Stimulated activated CD8-positive, alpha-beta memory T cell treated with anti-CD3 and anti-CD28 coated beads, Interleukin-7, amount 100 ng/mL, for 1 hour (primary cell): ENCODE measurements at places on chromosomes 11 and 22.

DNA sequence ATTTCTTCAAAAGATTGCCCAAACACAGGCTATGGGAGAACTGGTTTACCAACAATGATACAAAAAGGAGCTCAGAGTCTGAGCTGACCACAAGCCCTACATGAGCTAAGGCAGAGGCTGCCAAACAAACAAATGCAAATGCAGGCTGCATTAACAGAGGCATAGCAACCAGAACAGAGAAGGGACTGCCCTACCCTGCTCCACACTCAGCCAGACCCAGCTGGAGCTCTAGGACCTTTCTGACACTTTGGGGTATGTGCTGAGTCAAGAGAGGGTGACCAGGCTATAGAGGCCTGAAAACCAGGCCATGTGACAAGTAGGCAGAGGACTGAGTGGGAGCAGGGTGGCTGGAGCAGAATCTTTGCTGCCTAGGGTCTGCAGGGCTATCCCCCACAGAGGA, 17.8 kb upstream of the P2RY2 start:
- DNase-seq: no peak

DNA sequence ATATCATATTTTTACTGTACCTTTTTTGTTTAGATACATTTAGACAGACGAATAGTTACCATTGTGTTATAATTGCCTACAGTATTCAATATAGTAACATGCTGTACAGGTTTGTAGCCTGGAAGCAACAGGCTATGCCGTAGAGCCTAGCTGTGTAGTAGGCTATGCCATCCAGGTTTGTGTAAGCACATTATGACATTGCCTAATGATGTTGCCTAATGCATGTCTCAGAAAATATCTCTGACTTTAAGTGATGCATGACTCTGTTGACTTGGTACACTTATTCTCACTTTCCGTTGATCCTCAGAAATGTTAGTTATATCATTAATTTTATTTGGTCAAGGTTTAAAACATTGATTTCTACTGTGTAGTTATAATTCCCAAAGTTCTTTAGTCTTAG, 39.9 kb downstream of the OR2AT4 start:
- DNase-seq: no peak

- DNase-seq: no peak
These were observed 17.3 kb upstream of the OOSP4B start for GRCh38 chr11:59999691-60000090.

GRCh38 chr11:31802609-31802989, 8.5 kb downstream of the PAX6 start:
- no peak for DNase-seq

- DNase-seq: no peak
These were observed 75.9 kb upstream of the LMO1 start for GRCh38 chr11:8339592-8340022.

GRCh38 chr11:95269036-95269819, 38.2 kb upstream of the SESN3 start:
- no peak for DNase-seq

DNA sequence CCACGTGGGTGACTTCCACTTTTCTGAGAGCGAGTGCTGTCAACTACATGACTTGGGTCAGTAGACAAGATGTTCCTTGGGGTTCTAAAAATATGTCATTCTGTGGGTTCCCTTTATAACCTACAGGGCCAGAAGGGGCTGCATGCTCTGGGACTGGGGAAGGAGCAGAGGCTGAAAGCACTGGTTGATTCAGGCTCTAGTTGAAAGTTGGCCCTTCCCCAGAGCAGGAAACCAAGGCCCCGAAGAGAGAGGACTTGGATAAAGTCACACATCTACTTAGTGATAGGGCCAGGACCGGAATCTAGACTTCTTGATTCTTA, 9.9 kb downstream of the ADAMTS15 start:
- DNase-seq: no peak

- DNase-seq: no peak
These were observed 20.2 kb downstream of the MYBPC3 start for GRCh38 chr11:47332303-47332711.

DNA sequence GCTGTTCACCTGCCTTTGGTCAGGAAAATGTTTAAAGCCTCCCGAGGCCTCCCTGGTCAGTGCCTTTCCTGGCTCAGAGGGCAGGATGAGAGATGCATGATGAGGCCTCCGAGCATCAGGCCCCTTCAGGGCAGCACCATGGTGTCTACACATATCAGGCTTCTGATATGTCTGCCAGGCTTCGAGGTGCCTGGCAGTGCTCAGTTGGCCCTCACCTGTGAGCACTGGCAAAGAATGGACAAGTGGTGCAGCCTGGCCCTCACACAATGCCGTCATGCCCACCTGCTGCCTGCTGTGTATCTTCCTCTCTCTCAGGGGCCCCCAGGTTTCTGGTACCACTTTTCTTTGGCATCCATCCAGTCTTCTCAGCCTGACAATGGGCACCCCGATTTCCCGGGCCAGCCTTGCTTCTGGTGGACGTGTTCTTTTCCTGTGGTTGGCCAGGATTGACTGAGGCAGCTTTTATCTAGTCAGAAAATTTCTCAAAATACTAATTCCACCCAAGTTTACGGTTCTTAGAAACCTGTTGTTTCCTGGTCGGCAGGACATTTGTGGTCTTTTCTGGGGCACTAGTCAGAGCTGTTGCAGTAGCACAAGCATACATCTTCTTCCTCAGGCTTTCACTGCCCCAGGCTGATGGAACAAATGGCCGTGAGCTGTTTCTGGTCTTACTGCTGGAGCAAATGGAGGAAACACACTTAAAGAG, 76.8 kb upstream of the SUSD2 start:
- DNase-seq: no peak

GRCh38 chr11:20251496-20251895, 91.2 kb upstream of the DBX1 start:
- DNase-seq: no peak

DNA sequence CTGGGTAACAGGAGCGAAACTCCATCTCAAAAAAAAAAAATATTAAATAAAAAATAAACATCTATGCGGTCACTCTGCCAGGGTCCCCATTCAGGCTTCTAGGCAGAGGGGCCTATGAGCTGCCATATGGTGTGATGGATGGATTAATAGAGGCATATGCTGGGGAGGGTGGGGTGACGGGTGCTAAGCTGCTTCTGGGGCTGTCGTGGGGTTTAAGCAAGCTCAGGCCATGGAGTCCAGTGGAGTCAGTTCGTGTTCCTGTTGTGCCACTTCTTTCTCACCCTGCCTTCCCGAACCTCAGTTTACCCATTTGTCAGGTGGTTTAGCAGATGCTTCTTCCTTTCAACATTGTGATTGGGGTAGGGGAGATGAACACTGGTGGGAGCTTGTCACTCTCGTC, 9.0 kb upstream of the GRAMD4 start:
- no peak for DNase-seq

DNA sequence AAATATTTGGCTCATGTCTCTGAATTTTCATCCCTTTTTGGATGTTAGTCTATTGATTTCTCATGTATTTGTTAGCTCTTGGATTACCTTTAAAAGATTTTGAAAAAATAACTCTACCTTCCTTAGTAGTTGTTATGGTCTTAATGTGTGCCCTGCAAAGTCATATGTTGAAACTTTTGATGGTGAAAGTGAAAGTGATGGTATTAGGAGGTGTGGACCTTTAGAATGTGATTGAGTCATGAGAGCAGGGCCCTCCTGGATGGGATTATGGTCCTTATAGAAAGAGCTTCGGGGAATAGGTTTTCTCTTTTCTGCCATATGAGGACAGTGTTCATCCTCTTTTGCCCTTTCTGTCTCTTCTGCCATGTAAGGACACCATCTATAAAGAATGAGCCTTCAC, 33.6 kb upstream of the MPPED2 start:
- no peak for DNase-seq

DNA sequence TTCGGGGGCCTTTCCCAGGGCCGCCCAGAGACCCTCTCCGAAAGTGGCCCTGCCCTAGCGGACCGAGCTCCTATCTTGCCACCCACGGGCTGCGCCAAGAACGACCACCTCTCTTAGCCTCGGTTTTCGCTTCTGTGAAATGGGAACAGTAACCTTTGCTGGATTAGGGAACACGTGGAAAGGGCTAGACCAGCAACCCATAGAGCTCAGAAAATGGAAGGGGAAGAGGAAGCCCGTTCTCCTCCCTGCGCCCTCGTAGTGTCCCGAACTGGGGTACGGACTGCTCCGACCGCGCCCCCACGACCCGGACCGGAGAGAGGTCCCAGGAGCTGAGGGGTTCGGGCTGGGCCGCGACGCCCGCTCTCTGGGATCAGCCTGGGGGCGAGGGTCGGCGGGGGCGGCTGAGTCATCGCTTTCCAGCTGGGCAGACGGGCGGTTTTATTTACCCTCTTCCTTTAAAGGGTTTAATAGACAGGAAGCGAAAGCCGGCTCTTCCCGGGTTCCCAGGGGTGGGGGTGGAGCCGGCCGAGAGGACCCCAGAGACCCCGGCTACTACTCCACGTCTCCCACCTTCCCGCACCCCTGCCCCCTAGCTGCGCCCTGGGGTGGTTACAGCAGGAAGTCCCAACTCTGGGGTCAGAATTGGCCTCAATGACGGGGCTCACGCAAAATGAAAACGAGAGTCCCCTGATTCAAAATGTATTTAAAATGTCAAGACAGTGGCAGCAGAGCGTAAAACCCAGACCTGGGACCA, 907 bp upstream of the PHLDA2 start:
- no peak for DNase-seq

DNA sequence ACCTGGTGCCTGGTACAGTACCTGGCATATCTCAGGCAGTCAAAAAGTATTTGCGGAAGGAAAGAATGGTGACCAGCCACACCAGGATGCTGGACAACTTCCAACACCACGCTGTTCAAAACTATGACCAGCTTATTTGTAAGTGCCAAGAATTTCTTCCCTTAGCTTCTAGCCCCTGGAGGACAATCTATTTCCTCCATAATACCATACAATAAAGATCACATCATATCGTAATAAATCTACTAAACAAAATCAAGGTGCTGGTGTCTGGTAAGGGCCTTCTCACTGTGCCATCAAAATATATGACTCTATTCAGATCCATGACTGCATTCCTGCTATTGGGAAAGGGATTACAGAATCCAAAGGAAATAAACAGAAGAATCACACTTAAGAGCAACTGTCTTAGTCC, 51.5 kb downstream of the ALG9 start:
- DNase-seq: no peak

DNA sequence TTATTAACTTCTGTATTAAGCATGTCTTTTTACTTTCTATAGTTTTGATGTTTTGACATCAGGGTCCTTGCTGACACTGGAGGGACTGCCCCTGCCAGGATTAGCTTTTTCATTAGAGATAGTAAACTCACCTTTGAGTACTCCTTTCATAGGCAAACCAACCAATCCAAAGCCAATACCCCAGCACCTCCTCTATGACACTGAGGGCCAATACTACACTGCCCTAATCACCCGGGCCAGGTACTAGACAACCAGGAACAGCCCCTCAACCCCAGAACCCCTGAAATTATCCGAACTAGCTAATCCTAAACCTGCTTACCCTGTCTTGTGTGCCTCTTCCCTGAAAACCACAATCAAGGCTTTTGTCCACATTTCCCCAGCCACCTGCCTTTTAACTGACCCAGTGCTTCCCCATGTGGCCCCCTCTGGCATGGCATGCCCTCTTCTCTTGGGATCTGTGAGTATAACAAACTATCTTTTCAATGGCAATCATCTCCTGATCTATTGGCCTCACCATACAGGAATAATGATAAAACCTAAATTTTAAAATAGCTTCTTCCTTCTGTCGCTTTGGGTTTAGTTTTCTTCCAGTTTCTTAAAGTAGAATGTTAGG, 31.2 kb downstream of the RAB6A start:
- no peak for DNase-seq

DNA sequence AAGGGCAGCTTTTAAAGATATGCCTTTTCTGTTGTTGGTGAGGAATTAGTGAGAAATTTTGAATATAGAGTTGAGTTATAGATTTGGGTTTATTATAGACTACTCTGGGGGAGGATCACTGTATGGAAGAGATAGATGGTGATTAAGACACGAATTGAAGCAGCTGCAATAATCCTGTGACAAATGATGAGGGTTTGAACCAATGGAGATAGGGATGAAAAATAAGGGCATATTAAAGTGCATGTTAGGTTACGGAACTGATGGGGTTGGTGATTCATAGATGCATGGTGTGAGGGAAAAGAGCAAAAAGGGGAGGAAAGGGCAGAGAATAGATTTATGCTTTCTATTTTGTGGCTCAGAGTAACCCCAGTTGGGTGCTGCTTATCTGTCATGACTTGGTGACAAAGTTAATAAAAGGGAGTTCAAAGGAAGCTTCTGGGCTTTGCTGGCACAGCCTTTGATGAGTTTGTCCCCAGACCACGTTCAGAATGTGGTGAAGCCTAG, 11.8 kb downstream of the C11orf87 start:
- DNase-seq: no peak

- no peak for DNase-seq
These were observed 30.2 kb upstream of the CRYBB3 start for GRCh38 chr22:25169278-25170031.

DNA sequence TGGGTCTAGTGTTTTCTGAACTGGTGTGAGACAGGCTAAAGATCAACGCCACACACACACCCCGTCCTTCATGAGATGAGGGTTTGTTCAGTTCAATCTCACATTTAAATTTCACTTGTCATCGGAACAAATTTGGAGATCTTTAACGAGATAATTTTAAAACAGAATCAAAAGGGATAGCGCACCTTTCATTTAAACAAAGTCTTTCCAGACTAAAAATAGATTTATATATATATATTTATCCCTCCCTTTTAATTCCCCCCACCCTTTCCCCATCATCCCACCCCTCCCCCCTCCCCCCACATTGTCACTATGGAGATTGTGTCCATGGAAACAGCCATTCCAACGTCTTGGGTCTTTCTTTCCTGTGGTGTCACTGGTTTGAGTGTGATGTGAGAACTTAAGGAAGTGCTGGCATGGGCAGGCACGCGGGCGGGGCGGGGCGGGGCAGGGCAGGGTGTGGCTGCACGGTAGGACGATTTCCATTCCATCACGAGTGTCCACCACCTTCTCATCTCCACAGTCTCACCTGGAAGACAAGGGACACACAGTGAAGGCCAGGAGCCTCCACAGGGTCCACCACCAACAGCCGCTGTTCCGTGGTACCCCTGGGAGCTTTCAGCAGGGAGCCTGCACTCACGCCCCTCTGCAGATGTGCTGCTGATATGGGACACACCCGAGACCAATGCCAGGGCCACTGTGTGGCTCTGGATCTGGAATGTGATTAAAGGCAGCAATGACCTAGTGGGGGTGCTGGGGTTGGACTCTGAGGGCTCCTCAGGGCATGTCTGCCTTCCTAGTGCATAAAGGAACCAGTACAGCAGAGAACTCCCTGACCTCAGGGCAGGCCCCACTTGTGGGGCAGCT, 30.5 kb upstream of the CYP2D6 start:
- no peak for DNase-seq

DNA sequence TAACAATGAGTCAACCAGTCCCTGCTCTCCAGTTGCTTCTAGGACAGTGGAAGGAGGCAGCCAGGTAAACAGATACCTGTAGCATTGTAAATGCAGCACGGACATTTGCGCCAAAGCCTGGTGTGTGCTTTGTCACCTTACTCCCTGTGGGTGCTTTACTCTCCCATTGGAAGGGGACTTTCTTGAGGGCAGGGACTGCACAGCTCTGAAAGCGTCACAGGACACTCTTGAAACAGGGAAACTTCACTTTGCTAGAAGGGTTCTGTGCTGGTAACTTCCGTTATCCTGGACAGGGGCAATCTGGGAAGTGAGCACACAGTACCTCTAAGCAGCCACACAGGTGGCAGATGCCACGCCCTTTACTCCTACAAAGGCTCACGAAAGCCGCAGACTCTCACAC, 99.8 kb downstream of the MYO18B start:
- DNase-seq: no peak
